Osteocyte (in vitro differentiated cells): ENCODE measurements at places on chromosomes 5 and 9. TPM values are rescaled to one million over a fixed set of nuclear protein-coding genes. Genes with fewer than 3 reads are reported as not detected.

The TOR2A gene
- total RNA-seq: 9.3 and 11.5 TPM in 2 replicates

The NUTM2F gene
- not detected in 2 replicates for total RNA-seq

The EFCAB9 gene
- total RNA-seq: not detected in 2 replicates

The C5orf58 gene
- total RNA-seq: not detected in 2 replicates

The MARCOL gene
- total RNA-seq: not detected in 2 replicates

The OGN gene
- 3.9 and 5.5 TPM in 2 replicates for total RNA-seq

The DMRT3 gene
- not detected in 2 replicates for total RNA-seq

The TNFSF8 gene
- total RNA-seq: not detected in 2 replicates

The KIF24 gene
- 1.4 and 1.5 TPM in 2 replicates for total RNA-seq

The MZB1 gene
- not detected in 2 replicates for total RNA-seq

The HNRNPAB gene
- total RNA-seq: 128 and 131 TPM in 2 replicates

The SLC6A3 gene
- total RNA-seq: not detected in 2 replicates

The SHB gene
- total RNA-seq: 16.7 and 18.3 TPM in 2 replicates

The RNF180 gene
- total RNA-seq: 3.5 and 5.3 TPM in 2 replicates

The CYLC2 gene
- total RNA-seq: not detected in 2 replicates

The CORO2A gene
- 1.6 and 1.8 TPM in 2 replicates for total RNA-seq

The MTMR12 gene
- total RNA-seq: 19.6 and 23.4 TPM in 2 replicates

The INSL6 gene
- not detected in 2 replicates for total RNA-seq

The TMEM167A gene
- 70.9 and 72.1 TPM in 2 replicates for total RNA-seq

The TLR4 gene
- 28.9 and 30.5 TPM in 2 replicates for total RNA-seq

The ENHO gene
- 0.86 and 1.0 TPM in 2 replicates for total RNA-seq

The PCDHB12 gene
- total RNA-seq: 1.9 and 2.2 TPM in 2 replicates

The DEPDC1B gene
- 1.7 and 1.9 TPM in 2 replicates for total RNA-seq

The LRRC14B gene
- total RNA-seq: not detected in 2 replicates

The CTSV gene
- 0.18 and 0.21 TPM in 2 replicates for total RNA-seq

The SIT1 gene
- not detected in 2 replicates for total RNA-seq

The INSYN2B gene
- 2.7 and 3.1 TPM in 2 replicates for total RNA-seq

The SPATA31A7 gene
- total RNA-seq: not detected in 2 replicates

The OLFML2A gene
- total RNA-seq: 146 and 169 TPM in 2 replicates

The RCL1 gene
- 13.0 and 13.4 TPM in 2 replicates for total RNA-seq

The C9orf153 gene
- 0.40 TPM in 1 of 2 replicates, not detected in the other for total RNA-seq
